Adipocyte (in vitro differentiated cells): ENCODE measurements at places on chromosomes 7 and 10.
A peak's percentile ranks its signal among the peaks of the same experiment; 100 is the strongest.

GRCh38 chr10:7374795-7375194 lies 36.0 kb downstream of the SFMBT2 start:
- no peak for DNase-seq

DNA sequence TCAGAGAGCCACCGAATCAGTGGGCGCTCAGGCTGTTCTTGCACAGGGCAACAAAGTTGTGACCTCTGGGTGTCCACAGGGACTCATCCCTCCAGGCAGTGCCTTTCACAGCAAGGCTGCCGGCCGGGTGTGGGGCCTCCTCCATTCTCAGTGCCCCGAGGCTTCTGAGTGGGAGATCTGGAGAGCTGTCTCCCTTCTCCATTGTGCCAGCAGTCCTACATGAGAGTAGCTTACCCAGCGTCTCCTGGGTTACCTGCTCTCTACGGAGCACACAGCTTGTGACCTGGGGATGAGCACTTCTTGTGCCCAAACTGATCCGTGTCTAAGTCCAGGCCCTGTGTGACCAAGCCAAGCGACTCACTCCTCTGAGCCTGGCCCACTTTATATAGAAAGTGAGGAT lies 240.9 kb upstream of the GRB10 start:
- DNase-seq = no peak

- DNase-seq = no peak
Measured at GRCh38 chr7:98238076-98238475, 14.0 kb downstream of the TECPR1 start.

DNA sequence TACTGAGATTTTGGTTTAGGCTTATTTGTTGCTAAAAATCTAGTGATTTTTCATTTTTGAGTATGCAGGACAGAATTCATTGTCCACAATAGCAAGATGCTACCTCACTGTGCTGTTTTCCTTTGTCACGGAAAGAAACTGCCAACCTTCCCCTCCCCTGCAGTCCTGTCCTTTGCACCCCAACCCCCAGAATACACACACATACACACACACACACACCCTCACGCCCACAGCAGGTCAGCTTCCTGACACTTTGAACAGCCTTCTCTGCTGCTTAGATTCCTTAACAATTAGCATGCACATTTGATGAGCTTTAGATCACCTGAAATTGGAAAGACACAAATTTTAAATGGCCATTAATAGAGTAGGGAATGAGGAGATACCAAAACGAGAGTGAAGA lies 32.1 kb downstream of the ARMC3 start:
- DNase-seq = no peak

DNA sequence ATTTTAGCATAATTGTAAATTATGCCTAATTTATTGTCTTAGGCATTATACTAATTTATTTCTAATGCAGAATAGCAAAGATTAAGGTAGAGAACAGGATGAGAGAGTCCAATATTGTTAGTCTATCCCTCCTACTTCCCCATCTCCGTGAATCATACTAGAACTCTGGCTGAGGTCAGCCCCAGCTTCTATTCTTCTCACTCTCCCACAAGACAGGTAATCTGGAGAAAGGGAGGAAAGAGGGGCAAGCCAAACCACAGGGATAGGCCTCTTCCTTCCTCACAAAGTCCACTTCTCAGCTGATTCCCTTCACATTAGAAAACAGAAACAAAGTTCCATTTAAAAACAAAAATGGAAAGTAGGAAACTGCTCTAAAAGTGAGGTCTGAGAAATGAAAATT lies 117.5 kb upstream of the LAMB4 start:
- no peak for DNase-seq

GRCh38 chr7:156014808-156015207 lies 202.5 kb upstream of the SHH start:
- no peak for DNase-seq

DNA sequence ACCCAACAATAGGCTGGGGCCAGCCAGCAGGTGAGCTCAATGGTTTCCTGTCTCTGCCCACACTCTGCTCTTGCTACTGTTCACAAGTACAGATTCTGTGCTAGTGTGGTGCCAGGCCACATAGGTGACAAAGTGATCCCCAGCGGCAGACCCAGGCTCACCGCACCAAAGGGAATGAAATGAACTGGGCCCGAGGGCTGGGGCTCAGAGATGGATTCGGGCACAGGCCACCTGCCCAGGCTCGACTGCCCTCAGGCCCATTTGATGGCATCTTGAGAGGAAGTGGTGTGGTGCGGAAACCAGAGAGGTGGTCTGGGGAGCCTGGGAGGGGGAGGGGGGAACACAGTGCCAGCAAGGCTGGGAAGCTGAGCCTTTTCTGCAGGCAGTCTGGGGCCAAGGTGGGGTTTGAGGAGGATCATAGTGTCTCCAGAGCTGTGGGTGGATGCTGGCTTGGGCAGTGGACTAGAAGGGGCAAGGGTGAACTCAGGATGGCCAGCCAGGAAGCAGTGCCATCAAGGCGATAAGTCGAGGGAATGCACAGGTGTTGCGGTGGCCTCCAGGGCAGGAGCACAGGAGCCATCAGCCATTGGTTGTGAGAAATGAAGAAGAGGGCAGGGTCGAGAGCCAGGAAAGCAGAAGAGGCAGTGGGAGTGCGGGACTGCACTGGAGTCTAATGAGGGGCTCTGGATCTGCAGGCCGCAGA lies 85.2 kb downstream of the ARHGAP22 start:
- no peak for DNase-seq

DNA sequence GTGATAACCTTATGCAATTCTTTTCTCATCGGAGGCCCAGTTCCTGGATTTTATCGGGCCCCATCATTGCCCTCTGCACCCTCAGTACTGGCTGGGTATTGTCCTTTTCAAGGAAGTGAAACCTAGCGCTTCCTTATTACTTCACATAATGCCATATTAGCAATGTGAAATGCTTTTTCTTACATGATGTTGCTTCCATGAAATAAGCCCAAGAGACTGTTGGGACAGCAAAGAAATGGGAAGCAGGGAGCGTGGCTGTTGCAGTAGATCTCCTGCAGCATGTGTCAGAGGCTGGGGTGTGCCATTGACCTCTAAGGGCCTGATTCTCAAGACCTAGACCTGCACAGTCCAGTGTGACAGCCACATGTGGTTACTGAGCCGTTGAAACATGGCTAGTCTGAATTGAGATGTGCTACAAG lies 8.1 kb downstream of the CHN2 start:
- no peak for DNase-seq

- no peak for DNase-seq
Measured at GRCh38 chr10:9685596-9685995, 1332.1 kb upstream of the CELF2 start.

DNA sequence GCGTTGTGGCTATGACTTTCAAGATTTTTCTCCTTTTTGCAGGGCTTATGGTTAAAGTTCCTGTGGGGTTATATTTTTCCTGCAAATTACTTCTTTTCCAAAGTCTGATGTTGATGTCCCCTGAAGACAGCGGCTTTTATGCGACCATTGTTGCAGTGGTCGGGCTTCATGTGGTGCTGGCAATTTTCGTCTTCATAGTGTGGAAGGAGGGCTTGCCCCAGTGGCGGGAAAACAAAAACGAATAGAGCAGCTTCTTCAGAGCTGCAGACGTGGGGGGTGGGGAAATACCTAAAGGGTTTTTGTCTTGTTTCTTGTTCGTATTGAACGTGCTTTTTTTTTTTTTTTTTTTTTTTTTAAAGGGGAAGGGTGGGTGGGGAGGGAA lies 53.8 kb downstream of the MCMBP start:
- DNase-seq = no peak

- no peak for DNase-seq
Measured at GRCh38 chr7:22757338-22757994, 30.5 kb downstream of the IL6 start.

DNA sequence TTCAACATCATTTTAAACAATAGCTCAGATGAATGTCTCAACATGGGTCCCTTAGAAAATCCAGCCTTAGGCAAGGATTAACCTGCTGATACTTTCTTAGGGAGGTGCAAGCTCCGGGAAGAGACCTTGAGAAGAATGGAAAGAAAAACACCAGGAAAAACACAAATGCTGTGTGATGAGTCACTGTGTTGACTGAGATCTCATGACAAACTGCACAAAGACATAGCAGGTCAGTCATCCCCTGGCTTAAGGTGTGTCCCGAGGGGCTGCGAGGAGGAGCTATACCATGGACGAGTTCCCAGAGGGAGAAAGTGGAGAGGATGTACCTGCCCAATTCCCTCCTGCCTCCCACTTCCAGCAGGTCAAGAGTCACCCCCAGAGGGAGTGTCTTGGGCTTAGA lies 98.0 kb downstream of the TEX36 start:
- no peak for DNase-seq

DNA sequence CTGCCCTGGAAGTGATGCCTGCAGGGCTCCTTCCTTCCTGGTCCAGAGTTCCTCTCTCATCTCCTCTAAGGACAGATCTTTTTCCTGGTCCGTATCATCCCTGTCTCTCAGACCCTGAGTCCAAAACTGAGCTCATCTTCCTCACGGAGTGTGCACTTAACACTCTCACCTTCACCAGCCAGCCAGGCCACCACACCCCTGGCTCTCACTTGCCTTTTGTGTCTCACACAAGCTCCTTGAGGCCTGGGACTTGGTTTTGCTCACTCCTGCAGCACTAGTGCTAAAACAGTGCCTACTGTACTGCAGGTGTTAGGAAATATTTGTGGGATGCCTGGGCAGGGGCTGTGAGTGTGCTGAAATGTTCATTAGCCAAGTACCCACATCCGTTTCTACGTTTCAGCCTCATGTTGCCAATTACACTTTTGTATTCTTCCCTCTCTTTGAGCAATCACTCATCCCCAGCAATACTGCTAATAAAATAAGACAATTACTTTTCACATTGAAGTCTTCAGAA lies 21.4 kb upstream of the PARP12 start:
- DNase-seq = no peak

DNA sequence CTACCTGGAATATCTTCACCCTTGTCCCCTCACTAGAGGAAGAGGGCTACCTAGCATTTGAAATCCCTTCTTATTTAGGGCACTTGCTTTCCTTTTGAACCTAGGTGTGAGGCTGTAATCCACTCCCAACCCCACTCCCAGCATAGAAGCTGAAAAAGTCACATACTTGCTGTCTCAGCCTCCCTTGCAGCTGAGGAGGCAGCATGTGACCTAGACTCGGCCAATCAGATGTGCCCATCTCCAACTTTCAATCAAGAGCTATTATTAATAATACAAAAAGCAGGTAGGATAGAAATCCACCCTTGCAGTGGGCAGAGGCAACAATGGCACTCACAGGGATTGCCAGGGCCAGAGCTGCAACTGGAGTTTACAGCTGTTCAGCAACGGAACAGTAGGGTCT lies 70.7 kb downstream of the DNAJC12 start:
- no peak for DNase-seq

- DNase-seq = peak; percentile 66
Measured at GRCh38 chr10:30819341-30820181, 190.0 kb upstream of the LYZL2 start.

DNA sequence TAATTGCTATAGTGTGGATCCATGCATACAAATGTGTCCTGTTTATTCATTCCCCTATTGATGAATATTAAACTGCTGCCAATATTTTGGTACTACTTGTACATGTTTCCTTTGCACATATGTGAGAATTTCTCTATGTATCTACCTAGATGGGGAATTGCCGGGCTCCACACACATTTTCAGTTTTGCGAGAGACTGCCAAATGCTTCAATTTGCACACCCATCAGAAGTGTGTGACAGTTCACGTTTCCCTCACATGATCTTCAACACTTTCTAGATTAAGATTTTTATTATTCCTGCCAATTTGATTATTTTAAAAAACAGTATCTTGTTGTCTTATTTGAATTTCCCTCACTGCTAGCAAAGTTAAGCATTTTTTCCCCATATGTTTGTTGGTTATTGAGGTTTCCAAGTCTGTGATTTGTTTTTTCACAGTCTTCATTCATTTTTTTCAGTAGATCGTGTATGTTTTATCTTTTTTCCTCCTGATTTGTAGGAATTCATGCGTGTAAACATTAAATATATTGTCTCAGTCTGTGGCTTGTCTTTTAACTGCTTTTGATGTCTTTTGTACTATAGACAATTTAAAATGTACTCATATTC lies 2.4 kb upstream of the KLF14 start:
- no peak for DNase-seq

- no peak for DNase-seq
Measured at GRCh38 chr7:157682946-157683746, 346.3 kb downstream of the DNAJB6 start.

DNA sequence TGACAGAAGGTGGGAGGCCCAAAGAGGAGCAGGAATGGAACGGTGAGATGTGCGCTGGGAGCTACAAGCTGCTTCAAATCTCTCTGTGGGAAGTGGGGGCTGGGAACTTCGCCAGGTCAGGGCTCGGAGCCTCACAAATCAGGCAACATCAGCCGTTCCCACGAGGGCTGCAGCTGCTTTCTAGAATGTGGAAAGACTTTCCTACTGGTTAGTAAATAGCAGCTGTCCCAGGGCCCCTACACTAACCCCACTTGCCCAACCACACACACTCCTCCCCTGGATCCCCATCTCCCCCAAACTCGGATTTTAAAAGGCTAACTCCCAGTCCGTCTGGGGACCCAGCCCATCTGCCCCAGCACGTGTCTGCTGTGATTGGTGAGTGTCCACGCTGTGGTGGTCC lies 40.6 kb upstream of the PITRM1 start:
- no peak for DNase-seq

- peak; percentile 81 for DNase-seq
Measured at GRCh38 chr10:3720228-3721019, 64.6 kb downstream of the KLF6 start.

GRCh38 chr7:74572301-74572979 lies 85.1 kb upstream of the GTF2I start:
- DNase-seq = no peak
